WTC11 (cell line): ENCODE measurements at places on chromosomes 11 and 22.

DNA sequence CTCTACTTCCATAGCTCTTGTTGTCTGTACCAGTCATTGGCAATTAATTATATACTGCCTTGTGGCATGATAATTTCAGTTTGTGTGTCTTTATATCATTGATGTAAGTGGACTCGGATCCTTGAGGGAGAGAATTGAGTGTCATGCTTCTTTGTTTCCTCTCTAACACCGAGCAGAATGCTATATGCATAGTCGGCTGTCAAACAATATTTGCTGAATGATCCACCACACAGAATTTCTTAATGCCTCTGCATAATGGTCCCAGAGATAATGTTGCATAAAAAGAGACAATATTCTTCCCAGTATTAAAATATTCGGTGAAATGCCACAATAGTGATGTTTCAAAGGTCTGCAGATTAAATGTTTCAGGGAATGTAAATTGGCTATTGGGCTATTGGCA lies 664.8 kb downstream of the NTM start:
- DNase-seq, result no peak

GRCh38 chr11:65921876-65922275 lies 2.6 kb downstream of the DRAP1 start:
- no peak for DNase-seq

DNA sequence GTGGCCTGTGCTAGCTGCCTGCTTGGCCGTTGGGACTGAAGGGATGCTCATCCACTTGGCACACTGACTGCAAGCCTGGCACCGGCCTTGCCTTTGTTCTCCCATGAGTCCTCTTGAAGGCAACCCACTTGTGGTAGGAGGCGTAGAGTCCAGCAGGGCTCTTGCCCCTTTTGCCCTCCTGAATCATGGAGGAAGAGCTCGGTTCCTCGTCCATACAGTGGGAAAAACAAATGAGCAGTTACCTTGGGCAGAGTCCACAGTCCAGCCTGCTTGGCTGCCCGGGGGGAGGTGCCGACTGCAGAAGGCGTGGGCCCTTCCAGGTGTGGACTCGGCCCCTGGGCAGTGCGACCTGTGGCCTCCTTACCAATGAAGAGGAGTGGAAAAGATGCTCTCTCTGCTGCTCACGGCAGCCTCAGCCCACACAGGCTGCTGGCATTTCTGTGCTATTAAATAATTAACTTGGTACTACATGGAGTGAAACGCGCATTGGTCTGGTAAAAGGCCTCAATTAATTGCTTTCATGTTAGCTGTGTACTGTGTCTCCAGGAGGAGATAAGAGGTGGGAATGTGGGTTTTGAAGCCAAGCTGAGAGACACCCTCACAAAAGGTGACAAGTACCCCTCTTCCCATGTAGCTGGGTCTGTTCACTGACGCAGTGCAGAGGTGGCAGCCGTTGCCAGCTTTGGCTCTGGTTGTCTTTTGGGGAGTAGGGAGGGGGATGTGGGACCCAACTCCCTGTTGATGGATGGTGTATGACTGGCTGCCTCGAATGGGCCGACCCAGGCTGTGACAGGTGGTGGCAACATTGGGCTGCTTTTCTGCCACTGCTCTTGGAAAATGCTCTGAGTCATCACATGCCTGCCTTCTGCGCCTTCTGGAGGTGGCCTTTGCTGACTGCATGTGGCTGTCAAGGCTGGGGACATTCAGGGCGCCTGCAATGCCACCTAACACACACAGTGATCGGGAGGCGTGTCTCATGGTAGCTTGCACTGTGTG lies 26.8 kb upstream of the B3GAT1 start:
- no peak for DNase-seq

DNA sequence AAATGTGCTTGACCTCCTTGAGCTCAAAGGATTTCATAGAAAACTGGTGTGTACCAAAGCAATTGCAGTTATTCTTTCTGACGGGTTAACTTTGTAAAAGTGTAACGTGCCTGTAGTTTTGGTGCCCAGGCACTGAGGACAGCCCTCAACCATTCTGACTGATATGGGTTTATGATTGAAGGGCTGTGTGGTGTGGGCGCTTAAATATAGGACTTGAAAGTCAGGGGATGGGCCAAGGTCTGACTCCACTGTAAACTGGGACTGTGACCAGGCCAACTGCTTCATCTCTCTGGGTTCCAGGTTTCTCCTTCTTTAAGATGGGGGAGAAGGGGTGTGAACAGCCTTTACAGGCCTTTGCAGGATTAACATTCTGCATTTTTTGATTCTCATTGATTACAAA lies 191.1 kb upstream of the ARHGAP20 start:
- no peak for DNase-seq

GRCh38 chr22:40403651-40404050 lies 33.3 kb downstream of the SGSM3 start:
- no peak for DNase-seq

DNA sequence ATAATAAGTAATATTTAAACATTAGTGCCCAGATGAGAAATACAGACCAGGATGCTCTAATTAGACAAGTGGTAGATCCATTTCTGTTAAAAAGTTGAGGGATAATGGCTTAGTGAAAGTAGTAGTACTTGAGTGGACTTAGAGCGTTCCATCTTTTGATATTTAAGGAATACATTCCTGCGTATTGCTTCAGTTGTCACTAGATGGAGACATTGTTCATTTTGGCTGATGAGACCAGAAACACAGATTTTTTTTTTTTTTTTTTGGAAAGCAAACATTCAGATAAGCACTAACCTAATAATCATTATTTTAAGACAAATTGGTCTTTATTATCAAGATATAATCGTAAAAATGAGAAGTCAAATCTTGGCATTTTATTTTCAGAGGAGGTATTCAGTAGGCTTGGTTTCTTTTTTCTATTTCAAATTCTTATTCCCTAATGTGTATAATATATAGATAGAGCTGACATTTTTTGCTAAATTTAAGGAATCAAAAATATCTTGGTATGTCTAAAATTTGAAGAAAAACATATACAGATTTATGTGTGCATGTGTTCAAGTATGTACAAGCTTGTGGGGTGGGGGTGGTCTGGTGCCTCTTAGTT lies 92.9 kb downstream of the DYNC2H1 start:
- DNase-seq, result no peak
